ENCODE measurements at places on chromosomes 7 and 10.

GRCh38 chr7:85423209-85423895 lies 236.5 kb upstream of the SEMA3D start:
- no peak for DNase-seq

- DNase-seq: no peak
Observed at GRCh38 chr7:114084472-114085312, 165.9 kb upstream of the PPP1R3A start.

DNA sequence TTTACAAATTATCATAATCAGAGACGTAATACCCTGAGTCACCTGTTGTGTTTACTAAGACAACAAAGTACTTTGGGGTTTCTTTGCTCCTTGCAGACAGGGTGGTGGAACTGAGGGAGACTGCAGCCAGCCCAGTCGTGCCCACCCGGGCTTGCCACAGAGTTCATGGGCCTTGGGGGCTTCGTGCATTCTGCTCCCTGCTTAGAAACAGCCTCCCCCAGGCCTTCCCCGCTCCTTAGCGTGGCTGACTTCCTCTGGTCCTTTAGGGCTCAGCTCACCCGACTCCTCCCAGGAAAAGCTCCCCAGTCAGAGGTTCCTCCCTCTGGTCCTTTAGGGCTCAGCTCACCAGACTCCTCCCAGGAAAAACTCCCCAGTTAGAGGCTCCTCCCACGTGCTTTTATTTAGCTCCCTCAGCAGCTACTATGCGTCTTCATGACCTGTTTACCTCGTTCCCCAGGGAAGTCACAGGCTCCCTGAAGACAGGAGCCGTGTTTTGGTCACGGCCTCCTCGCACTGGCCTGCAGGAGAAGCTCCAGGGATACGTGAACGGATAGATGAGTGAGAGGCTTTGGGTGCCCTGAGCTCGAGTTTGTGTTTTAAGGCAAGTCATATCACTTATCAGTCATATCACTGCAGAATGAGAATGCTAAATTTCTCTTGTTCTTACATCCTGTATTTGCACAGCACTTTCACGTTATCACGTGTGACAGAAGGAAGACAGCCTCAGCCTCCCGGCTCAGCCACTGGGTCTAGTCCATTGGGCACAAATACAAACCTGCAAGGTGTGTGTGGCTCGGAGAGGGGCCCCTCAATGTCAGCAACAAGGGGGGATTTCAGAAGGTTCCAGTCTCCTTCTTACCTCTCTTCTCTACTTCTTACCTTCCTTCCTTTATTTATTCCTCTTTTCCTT lies 52.7 kb upstream of the VIPR2 start:
- no peak for DNase-seq

DNA sequence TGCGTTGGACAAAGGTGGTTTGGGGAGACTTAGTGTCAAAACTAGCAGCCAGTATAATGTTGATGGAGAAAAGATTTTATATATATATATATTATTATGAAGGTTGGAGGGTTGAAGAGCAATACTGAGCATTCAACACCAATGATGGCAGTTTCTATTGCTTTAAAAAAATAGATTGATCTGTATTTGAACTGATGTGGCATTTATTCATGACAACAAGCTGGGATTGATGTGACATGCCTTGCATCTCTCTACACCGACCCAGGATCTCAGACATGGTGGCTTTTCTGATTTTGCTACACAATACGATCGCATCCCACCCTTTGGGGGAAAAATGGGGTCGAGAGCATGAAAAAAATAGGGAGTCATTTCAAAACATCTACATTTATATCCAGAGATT lies 175.4 kb downstream of the POU6F2 start:
- no peak for DNase-seq

- peak; percentile 74 for DNase-seq
Observed at GRCh38 chr10:22670788-22671187, 43.6 kb downstream of the PIP4K2A start.

DNA sequence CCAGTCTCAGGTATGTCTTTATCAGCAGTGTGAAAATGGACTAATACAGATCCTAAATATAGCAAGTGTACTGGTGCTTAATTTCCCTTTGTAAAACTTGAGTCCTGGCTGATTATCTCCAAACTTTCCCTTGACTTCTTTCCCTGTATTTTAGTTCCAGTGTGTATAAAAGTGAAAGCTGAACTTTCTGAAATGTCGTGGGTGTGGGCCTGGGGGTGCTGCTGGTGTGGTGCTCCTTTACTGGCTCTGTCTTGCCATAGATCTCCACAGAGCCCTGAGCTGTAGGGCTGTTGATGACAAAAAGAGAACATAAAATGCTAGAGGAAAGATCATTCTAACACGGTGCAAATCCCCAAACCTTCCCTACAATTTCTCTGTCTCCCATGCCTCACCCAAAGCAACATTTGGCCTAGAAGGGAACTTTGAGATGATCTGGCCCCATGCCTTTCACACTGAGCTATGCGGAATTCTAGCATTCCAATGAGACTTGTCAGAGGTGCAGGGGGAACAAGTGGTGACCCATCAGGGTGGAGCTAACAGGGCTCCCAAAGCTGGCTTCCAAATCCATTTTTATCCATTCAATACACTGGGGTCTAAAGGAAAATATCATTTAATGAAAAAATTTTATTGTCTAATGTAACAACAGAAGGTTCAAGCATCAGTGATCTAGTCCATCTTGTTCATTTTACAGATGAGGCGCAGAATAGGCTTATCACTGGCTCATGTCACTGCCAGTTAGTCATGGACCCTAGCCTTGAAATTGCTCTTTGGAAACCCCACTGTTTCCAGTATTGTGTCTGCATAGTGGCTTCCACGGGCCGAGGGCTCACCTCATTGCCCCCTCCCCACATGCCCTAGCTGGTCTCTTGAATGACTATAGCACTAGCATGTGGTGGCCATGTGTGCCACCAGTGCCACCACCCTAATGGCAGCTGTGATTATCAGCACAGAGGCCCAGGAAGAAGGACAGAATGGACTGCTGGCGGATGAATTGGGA lies 1000.9 kb downstream of the LRMDA start:
- peak; percentile 90 for DNase-seq

GRCh38 chr10:676178-676577 lies 13.3 kb downstream of the DIP2C start:
- no peak for DNase-seq

- peak; percentile 16 for DNase-seq
Observed at GRCh38 chr10:34449836-34450235, 365.3 kb downstream of the PARD3 start.

DNA sequence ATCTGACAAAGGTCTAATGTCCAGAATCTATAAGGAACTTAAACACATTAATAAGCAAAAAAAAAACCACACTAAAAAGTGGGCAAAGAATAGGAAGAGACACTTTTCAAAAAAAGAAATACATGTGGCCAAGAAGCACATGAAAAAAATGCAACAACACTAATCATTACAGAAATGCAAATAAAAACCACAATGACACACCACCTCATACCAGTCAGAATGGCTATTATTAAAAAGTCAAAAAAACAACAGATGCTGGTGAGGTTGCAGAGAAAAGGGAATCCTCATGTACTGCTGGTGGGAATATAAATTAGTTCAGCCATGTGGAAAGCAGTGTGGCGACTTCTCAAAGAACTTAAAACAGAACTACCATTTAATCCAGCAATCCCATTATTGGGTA lies 119.0 kb downstream of the LMBR1 start:
- DNase-seq: peak; percentile 81

- peak; percentile 39 for DNase-seq
Observed at GRCh38 chr7:80135309-80136104, 876 bp downstream of the GNAI1 start.

DNA sequence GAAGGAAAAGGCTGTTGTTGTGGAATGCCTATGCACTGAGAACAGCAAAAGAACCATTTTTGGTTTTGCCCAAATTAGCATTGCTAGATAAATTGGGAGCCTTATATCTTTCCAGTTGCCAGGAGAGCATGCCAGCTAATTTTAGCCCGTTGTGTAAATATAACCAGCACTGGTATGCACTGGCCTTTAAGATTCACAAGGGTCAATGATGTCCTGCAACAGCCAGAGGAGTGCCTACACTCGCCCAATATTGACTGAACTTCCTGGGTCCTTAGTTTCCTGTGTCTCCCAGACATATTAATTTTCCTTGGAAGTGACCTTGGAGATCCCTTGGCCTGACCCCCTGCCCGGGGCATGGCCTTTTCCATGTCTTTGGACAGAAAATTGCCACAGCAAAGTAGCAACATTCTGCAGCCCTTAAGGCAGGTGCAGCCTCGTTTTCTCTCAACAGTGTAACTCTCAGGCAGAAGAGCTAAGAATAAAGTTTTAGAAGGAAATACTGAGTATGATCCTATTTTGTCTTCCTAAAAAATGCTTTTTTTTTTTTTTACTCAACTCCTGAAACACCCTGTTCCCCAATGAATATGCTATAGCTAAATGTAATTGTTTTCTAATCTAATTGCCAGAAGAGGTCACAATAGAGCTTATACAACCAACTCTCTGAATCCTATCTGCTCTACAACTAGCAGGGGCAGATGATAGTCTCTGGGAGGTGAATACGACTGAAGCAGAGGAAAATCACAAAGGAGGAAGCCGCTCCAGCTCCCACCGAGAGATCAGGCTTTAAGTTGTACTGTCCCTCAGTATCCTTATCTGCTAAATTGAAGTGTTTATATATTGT lies 131.9 kb upstream of the PCGF5 start:
- DNase-seq: peak; percentile 31

GRCh38 chr7:139909379-139910050 lies 80.5 kb downstream of the TBXAS1 start:
- DNase-seq: peak; percentile 86

- no peak for DNase-seq
Observed at GRCh38 chr7:39310699-39311098, 255.5 kb upstream of the YAE1 start.

GRCh38 chr7:79876848-79877252 lies 257.8 kb upstream of the GNAI1 start:
- DNase-seq: peak; percentile 87

DNA sequence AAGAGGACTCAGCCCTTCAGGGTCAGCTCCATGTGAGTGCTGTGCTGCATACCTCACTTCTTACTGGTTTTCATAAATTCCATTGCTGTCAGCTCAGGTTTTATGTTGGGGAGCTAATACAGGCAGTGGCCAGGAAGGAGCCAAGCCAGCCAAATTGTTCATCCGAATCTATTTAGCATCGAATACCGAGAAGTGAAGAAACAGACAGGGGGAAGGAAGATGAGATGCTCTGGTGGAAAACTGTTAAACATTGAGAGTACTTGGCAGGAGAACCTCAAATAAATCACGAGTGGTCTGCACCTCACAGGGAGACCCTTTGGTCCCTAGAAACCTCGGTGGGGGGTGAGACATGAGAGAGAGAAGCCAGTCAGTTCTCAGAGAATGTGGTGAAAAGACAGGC lies 196.0 kb upstream of the TMEM72 start:
- no peak for DNase-seq

- no peak for DNase-seq
Observed at GRCh38 chr10:85598646-85599045, 767.9 kb downstream of the GRID1 start.

- no peak for DNase-seq
Observed at GRCh38 chr7:14851610-14852009, 50.9 kb downstream of the DGKB start.

DNA sequence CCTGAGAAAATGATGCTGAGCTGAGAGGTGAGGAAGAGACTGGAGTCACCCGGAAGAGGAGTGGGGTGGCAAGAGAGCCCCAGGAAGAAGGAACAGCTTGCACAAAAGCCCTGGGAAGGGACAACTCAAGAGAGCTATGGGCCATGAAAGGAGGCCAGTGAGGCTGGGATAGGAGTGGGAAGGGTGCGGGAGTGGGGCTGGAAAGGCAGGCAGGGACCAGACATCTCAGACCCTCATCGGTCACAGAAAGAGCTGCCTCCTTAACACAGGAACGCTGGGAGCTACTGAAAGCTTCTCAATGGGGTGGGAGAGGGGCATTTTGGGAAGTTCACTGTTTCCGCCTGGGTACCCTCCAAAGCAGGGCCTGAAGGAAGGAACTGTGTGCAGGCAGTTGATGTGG lies 122.0 kb upstream of the UNC5B start:
- no peak for DNase-seq

GRCh38 chr7:100035876-100036275 lies 13.7 kb upstream of the ZSCAN21 start:
- no peak for DNase-seq

GRCh38 chr7:105811189-105811847 lies 65.1 kb downstream of the ATXN7L1 start:
- no peak for DNase-seq

GRCh38 chr7:119413314-119413805 lies 859.6 kb upstream of the KCND2 start:
- DNase-seq: no peak

DNA sequence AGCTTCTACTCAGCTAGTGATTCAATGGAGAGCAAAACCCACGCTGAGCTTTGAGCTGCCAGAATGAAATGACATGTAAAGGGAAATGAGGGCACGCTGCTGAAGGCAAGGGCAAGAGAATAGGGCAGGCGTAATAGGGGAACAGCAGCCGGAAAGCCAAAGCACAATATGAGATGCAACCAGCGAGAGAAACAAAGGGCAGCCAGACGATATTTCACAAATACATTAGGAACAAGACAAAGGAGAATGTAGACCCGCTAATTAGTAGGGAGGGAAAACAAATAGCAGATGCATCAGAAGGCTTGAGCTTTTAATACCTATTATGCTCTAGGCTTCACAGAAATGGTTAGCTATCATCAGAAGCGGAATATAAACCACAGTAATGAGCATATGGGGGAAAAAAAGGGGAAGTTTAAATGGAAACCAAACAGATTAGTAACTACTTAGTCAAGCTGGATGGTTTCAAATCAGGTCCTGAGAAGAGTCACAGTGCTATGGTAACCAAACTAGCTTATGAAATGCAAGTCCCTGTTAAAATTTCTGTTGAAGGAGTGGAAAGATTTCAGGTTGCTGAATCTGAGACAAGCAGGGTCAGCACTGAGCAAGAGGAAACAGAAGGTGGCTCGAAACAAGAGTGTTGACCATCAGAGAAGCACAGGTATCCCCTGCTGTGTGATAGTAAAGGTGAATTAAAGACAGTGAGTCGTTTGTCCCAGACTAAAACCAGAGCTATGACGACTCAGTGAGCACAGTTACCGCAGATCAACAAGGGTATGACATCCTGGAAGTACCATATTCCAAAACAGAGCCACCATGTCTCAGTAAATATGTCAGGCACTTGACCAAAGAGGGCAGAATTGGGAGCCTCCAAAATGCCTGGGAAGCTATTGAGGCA lies 496.9 kb upstream of the CELF2 start:
- no peak for DNase-seq

- no peak for DNase-seq
Observed at GRCh38 chr7:33044986-33045385, 17.6 kb downstream of the NT5C3A start.

- DNase-seq: no peak
Observed at GRCh38 chr10:1211844-1212570, 155.8 kb downstream of the WDR37 start.

GRCh38 chr7:43554423-43554822 lies 28.5 kb upstream of the STK17A start:
- DNase-seq: no peak

DNA sequence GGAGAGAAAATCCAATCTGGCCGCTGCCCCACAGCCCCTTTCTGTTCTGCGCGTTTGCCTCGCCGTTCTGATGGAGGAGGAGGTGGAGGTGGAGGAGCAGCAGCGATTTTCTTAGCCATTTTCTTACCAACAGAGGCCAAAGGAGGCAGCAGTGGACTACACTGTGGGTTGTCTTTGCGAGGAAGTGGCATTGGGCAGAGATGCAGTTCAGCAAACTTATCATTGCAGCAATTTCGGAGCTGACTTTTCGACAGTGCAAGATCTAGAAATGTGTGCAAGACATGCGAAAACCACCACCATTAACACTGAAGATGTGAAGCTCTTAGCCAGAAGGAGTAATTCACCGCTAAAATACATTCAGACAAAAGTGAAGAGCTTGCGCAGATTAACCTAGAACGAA lies 1.9 kb upstream of the ARL4A start:
- DNase-seq: peak; percentile 58

- no peak for DNase-seq
Observed at GRCh38 chr10:112649006-112649821, 202.2 kb downstream of the VTI1A start.
